ENCODE measurements at places on chromosomes 4 and X.

- no peaks in the 10 kb centered on the region for H3K36me3 ChIP-seq
- DNase-seq: no peak
- no peaks in the 10 kb centered on the region for H3K27me3 ChIP-seq
- H3K4me3 ChIP-seq: no peak overlapping the region
- H3K27ac ChIP-seq: no peak overlapping the region
- no peaks in the 10 kb centered on the region for H3K4me1 ChIP-seq
Observed at GRCh38 chr4:66284991-66285451, 614.7 kb upstream of the EPHA5 start.

DNA sequence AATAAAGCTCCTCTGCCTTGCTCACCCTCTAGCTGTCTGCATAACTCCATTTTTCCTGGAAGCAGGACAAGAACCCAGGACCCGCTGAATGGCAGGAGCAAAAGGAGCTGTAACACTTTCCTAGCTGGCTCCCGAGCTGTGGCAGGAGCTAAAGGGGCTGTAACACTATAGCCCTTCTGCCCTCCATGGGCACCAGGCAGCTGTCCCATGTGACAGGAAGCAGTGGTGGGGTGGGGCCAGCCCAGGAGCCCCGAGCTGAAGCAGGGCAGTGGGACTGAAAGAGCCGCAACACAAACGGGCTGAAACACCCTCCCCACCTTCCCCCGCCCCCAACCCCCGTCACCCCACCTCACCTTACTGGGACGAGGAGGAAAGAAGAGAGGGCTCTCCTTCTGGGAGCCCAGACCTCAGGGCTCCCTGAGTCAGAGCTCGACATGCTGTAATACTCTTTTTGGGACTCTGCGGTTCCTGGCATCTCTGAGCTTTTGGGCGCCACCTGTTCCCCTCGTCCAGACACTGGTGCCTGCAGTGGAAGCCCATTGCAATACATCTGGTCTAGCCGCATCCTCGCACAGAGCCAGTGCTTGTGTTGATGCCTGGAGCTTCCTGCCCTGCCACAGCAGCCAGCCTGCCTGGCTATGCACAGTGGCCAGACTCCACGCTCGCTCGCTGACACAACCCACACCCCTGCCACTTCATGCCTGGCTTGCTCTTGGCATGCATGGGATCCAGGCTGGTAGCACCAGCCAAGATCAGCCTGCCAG is 39.4 kb downstream of the PPM1K start:
- H3K4me1 ChIP-seq: peaks cover 5% of the 10 kb centered on the region
- H3K36me3 ChIP-seq: no peaks in the 10 kb centered on the region
- no peaks in the 10 kb centered on the region for H3K27me3 ChIP-seq
- H3K27ac ChIP-seq: no peak overlapping the region
- DNase-seq: peak; percentile 9

DNA sequence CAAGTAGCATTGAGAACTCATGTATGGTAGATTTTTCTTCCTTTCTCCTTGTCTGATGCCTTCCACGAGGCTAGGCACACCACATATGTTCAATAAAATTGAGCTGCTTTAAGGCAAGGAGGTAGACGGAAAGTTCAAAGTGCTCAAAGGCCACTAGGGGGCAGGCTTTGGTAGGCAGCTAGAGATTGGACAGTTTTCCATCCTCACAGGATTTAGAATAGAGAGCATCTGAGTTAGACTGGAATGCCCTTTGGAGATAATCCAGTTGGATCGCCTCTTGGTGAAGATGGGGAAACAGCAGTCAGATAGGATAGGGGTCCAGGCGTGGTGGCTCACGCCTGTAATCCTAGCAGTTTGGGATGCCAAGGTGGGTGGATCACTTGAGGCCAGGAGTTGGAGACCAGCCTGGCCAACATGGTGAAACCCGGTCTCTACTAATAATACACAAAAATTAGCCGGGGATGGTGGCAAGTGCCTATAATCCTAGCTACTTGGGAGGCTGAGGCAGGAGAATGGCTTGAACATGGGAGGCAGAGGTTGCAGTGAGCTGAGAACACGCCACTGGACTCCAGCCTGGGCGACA is 30.4 kb downstream of the ELF4 start:
- H3K4me1 ChIP-seq: peaks cover 30% of the 10 kb centered on the region
- DNase-seq: peak; percentile 55
- H3K27ac ChIP-seq: no peak overlapping the region
- no peaks in the 10 kb centered on the region for H3K27me3 ChIP-seq
- no peak overlapping the region for H3K4me3 ChIP-seq

GRCh38 chr4:168833881-168834280 is 176.2 kb downstream of the CBR4 start:
- H3K4me3 ChIP-seq: no peak overlapping the region
- peaks cover 5% of the 10 kb centered on the region for H3K4me1 ChIP-seq
- H3K27me3 ChIP-seq: peaks cover 23% of the 10 kb centered on the region
- no peak for DNase-seq
- H3K27ac ChIP-seq: no peak overlapping the region
- no peaks in the 10 kb centered on the region for H3K36me3 ChIP-seq

GRCh38 chr4:2072971-2073807 is 14.1 kb downstream of the NAT8L start:
- H3K36me3 ChIP-seq: no peaks in the 10 kb centered on the region
- no peak for DNase-seq
- H3K4me1 ChIP-seq: no peaks in the 10 kb centered on the region
- no peak overlapping the region for H3K27ac ChIP-seq

DNA sequence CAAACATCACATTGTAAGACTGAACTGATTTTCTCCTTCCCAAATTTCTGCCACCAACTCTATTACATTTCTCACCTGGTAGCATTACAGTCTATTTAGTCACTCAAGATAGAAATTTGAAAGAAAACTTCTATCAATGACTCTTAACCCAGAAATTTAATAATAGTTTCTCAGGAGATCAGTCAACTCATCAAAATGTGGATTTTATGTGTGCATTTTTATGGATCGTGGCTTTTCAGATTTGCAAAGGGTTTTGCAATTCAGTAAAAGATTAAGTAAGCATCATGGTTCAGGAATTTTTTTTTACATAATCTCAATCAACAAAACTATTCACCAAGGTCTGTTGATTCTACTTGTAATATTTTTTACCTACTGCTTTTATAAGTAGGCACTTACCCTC is 111.1 kb downstream of the CFAP299 start:
- H3K36me3 ChIP-seq: no peaks in the 10 kb centered on the region
- H3K4me3 ChIP-seq: no peak overlapping the region
- no peaks in the 10 kb centered on the region for H3K4me1 ChIP-seq
- no peaks in the 10 kb centered on the region for H3K27me3 ChIP-seq

DNA sequence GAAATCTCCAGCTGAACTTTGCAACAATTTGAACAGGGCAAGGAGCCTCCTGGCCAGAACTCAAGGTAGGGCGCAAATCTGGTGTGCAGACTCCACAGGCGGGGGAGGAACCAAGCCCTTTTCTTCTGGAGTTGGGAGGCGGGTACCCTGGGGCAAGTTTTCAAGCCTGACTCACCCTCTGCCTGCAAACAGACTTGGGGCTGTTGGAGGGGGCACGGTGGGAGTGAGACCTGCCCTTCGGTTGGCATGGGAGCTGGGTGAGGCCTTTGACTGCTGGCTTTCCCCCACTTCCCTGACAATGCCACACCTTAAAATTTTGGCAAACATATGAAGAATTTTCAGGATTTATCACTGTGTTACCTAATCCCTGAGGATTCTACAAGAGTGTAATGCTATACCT is 709.8 kb upstream of the DIAPH2 start:
- H3K27ac ChIP-seq: no peak overlapping the region
- no peak overlapping the region for H3K4me3 ChIP-seq
- DNase-seq: no peak
- no peaks in the 10 kb centered on the region for H3K27me3 ChIP-seq
- no peaks in the 10 kb centered on the region for H3K36me3 ChIP-seq
- H3K4me1 ChIP-seq: no peaks in the 10 kb centered on the region

DNA sequence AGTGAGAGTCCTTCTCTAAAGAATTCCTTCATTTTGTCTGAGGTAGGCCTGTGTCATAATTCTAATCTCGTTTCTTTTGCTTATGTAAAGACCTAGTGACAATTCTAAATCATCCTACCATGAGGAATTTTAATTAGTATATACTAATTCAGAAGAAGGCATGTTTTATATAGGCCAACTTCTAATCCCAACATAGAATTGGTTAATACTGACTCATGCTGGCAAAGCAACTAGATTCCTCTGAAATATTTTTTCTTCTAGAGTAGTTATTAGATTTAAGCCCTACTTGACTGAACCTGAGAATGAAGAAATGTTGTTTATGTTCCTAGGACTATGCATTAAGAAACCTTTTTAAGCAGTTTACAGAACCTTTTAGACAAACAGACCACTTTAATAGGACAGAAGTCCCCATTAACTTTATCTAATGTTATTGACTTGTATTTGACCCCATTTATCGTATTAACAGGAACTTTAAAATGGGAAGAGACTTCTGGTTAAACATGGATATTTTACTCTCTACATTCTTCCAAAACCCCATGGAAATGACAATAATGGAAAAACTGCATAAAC is 56.1 kb upstream of the EIF1AX start:
- H3K27me3 ChIP-seq: no peaks in the 10 kb centered on the region
- no peak overlapping the region for H3K27ac ChIP-seq
- DNase-seq: no peak
- no peak overlapping the region for H3K4me3 ChIP-seq
- H3K36me3 ChIP-seq: peaks cover 5% of the 10 kb centered on the region
- no peaks in the 10 kb centered on the region for H3K4me1 ChIP-seq

DNA sequence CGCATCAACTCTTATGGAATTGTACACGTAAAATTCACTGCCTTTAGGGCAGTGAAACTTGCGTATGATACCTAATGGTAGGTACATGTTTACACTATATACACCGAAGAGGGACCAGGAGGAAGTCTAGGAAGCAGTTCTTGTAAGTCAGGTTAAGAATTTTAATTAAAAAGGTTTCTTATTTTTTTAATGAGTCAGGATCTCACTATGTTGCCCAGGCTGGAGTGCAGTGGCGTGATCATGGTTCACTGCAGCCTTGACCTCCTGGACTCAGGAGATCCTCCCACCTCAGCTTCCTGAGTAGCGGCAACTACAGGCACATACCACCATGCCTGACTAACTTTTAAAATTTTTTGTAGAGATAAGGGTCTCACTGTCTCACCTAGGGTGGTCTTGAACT is 6.6 kb downstream of the NUDT9 start:
- H3K4me3 ChIP-seq: no peak overlapping the region
- H3K27me3 ChIP-seq: no peaks in the 10 kb centered on the region
- no peak for DNase-seq

GRCh38 chr4:110248100-110248499 is 49.7 kb upstream of the ELOVL6 start:
- H3K4me1 ChIP-seq: no peaks in the 10 kb centered on the region
- no peak for DNase-seq
- no peaks in the 10 kb centered on the region for H3K27me3 ChIP-seq
- no peak overlapping the region for H3K4me3 ChIP-seq
- H3K27ac ChIP-seq: no peak overlapping the region

- no peak overlapping the region for H3K4me3 ChIP-seq
- DNase-seq: no peak
- no peaks in the 10 kb centered on the region for H3K36me3 ChIP-seq
- H3K27ac ChIP-seq: no peak overlapping the region
Observed at GRCh38 chr4:160848901-160849760, 1314.7 kb downstream of the FSTL5 start.

DNA sequence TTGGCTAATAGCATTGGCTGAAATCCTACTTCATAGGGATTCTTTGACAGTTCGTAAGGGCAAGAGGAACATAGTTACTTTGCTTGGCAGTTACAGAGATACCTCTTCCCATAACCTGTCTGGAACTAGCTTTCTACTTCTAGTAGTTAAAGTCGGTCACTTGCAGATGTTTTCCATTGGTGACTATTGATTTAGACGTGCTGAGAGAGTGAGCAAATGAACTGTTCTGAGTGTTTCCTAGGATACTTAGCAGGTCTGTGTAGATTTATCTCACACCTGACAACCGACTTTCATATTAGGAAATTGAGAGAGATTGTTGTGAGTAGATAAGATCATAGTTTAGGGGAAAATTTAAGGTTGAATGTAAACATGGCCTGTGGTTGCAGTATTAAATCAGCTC is 116.8 kb downstream of the TSPAN7 start:
- no peaks in the 10 kb centered on the region for H3K36me3 ChIP-seq
- H3K4me1 ChIP-seq: no peaks in the 10 kb centered on the region
- no peak overlapping the region for H3K4me3 ChIP-seq
- no peak for DNase-seq
- H3K27me3 ChIP-seq: no peaks in the 10 kb centered on the region
- H3K27ac ChIP-seq: no peak overlapping the region

DNA sequence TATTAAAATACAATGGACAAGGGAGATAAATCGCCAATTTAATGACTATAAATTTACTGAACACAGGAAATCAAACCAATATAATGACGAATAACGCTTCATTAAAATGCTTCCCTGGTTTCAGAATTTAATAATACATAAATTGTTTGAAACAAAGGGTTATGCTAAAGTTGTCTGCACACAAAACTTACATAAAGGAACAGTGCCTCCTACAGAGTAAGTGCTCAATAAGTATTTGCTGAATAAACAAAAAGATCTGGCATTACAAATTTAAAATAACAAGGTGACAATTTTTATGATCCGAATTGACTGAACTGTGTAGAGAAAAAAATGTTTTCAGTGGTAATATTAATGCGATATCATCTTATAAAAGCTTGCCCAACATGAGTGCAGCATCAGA is 69.6 kb downstream of the NOCT start:
- no peak overlapping the region for H3K4me3 ChIP-seq
- no peaks in the 10 kb centered on the region for H3K27me3 ChIP-seq
- DNase-seq: no peak
- H3K4me1 ChIP-seq: peaks cover 18% of the 10 kb centered on the region

DNA sequence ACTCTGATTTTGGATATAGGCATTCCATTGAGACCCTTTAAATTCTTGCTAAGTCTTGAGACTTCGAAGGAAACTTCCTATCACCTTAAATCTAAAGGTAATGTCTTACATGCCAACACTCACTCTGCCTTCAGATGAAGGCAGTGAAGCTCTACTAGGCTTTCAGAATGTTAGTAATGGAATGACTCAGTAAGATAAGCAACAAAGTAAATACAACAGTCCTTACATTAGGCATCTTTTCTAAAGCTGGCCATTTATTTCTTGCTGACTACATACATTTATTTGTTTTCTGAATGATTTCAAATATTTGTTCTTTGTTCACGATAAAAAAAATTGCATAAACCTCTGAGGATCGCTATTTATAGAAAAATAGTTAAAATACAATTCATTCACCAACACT is 43.5 kb downstream of the ASIC5 start:
- H3K27me3 ChIP-seq: no peaks in the 10 kb centered on the region
- no peak for DNase-seq
- no peaks in the 10 kb centered on the region for H3K4me1 ChIP-seq
